ENCODE measurements at places on chromosomes 1 and 21. TPM values are rescaled to one million over a fixed set of nuclear protein-coding genes. Genes with fewer than 3 reads are reported as not detected.

LCE1C gene
- not detected for total RNA-seq

GRCh38 chr1:9420835-9421532 lies 118.3 kb upstream of the SLC25A33 start:
- no peak for DNase-seq
- no peak overlapping the region for H3K4me3 ChIP-seq
- no peaks in the 10 kb centered on the region for H3K36me3 ChIP-seq
- H3K4me1 ChIP-seq, result peaks cover 49% of the 10 kb centered on the region

ACTL8 gene
- not detected for total RNA-seq

GRCh38 chr1:3321559-3322449 lies 132.7 kb upstream of the ARHGEF16 start:
- peaks cover 7% of the 10 kb centered on the region for H3K27me3 ChIP-seq
- H3K4me1 ChIP-seq, result no peaks in the 10 kb centered on the region
- H3K36me3 ChIP-seq, result peaks cover under 1% of the 10 kb centered on the region
- H3K27ac ChIP-seq, result no peak overlapping the region
- H3K4me3 ChIP-seq, result no peak overlapping the region
- DNase-seq, result no peak

DNA sequence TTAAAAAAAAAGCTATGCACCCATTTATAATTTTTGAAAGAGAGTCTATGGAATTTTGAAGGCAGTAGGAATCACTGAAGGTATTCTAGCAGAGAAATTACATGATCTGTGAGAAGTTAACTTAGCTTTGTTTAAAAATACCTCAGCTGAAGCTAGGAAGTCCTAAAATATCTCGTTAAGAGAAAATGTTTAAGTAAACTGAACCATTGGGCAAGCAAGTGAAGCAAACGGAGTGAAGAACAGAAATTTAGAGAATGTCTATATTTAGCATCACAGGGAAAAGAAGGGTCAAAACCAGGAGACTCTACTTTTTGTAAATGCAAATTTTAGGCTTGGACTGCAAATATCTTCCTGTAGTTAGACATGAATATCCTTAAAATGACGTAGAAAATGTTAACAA lies 230.8 kb downstream of the HMCN1 start:
- no peak overlapping the region for H3K27ac ChIP-seq
- DNase-seq, result no peak
- H3K27me3 ChIP-seq, result peaks cover 11% of the 10 kb centered on the region
- no peaks in the 10 kb centered on the region for H3K4me1 ChIP-seq
- H3K4me3 ChIP-seq, result no peak overlapping the region
- no peaks in the 10 kb centered on the region for H3K36me3 ChIP-seq

PRRX1 gene
- not detected for total RNA-seq

GRCh38 chr1:220880726-220881506 lies 1.7 kb downstream of the HLX start:
- H3K36me3 ChIP-seq, result peaks cover 3% of the 10 kb centered on the region
- H3K27me3 ChIP-seq, result peaks cover 78% of the 10 kb centered on the region
- DNase-seq, result peak; percentile 31
- peaks cover 39% of the 10 kb centered on the region for H3K4me1 ChIP-seq
